ENCODE measurements at places on chromosomes 1 and 21.

GRCh38 chr1:53893999-53894636 is at the start of gene DIO1:
Gene DIO1 (plus strand): TSS chr1:53894187. CDS start chr1:53894211, 24 bp downstream.
- peaks cover 8% of the 10 kb centered on the region for H3K36me3 ChIP-seq
- DNase-seq = no peak
- no peak within 1 kb of the TSS for H3K27ac ChIP-seq
- H3K4me3 ChIP-seq = no peak within 1 kb of the TSS
- H3K27me3 ChIP-seq = no peaks in the 10 kb centered on the region

- no peak for DNase-seq
- H3K27me3 ChIP-seq = no peaks in the 10 kb centered on the region
- no peak overlapping the region for H3K4me3 ChIP-seq
- no peak overlapping the region for H3K27ac ChIP-seq
- H3K36me3 ChIP-seq = no peaks in the 10 kb centered on the region
Observed at GRCh38 chr1:40824591-40825434, 37.4 kb downstream of the CITED4 start.

GRCh38 chr1:43319288-43319687 is 18.3 kb upstream of the MPL start:
- no peaks in the 10 kb centered on the region for H3K4me1 ChIP-seq
- no peaks in the 10 kb centered on the region for H3K27me3 ChIP-seq
- no peak for DNase-seq
- H3K4me3 ChIP-seq = no peak overlapping the region

DNA sequence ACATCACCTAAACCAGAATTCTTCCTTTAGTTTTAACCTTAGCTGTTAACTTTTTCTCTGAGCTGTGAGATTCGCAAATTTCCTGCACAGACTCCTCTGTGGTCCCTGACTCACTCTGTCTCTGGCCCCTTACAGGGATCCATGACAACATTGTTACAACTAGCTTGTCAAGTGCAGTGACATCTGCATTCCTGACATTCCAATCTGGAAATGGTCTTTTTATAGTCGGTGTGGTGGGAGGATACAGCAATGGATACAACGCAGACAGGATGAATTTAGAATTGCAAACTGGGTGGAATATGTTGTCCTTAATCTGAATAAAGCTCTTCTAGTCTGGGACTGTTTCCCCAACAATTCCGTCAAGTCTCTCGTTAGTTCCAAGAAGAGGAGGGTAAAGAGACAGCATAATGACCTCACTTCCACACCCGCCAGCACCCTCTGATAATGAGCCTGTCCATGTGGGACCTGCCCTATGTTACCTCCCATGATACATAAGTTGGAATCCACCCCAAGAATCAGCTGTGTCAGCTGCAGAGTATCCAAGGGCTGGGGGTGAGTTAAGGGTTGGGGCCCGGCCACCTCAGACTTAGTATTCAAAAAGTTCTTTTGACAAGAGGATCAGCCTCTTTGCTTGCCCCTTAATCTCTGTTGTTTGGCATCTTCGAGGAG is 49.4 kb downstream of the ILDR2 start:
- H3K27ac ChIP-seq = no peak overlapping the region
- no peak overlapping the region for H3K4me3 ChIP-seq
- DNase-seq = no peak
- no peaks in the 10 kb centered on the region for H3K36me3 ChIP-seq
- no peaks in the 10 kb centered on the region for H3K4me1 ChIP-seq

- peaks cover 46% of the 10 kb centered on the region for H3K27me3 ChIP-seq
- DNase-seq = no peak
- no peaks in the 10 kb centered on the region for H3K36me3 ChIP-seq
- no peak overlapping the region for H3K4me3 ChIP-seq
- H3K27ac ChIP-seq = no peak overlapping the region
Observed at GRCh38 chr1:67094191-67094590, 40.2 kb upstream of the SLC35D1 start.
